ENCODE measurements at places on chromosomes 6 and 20.

DNA sequence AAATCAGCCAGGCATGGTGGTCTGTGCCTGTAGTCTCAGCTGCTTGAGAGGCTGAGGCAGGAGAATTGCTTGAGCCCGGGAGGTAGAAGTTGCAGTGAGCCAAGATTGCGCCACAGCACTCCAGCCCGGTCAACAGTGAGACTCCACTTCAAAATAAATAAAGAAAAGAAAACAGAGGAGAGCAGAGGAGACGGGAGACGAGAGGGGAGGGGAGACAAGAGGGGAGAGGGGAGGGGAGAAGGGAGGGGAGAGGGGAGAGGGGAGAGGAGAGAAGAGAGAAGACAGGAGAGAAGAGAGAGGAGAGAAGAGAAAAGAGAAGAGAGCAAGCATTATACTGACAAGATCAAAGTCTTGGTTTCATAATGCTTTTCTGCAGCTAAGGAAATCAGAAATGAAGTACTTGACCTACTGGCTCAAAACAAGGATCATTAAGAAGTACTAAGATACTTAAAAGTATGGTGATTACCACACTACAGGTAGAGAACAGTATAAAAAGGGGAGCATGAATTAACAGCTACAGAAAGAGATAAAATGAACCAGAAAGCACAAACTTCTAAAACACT, 30.5 kb downstream of the FAM8A1 start:
- DNase-seq = no peak

DNA sequence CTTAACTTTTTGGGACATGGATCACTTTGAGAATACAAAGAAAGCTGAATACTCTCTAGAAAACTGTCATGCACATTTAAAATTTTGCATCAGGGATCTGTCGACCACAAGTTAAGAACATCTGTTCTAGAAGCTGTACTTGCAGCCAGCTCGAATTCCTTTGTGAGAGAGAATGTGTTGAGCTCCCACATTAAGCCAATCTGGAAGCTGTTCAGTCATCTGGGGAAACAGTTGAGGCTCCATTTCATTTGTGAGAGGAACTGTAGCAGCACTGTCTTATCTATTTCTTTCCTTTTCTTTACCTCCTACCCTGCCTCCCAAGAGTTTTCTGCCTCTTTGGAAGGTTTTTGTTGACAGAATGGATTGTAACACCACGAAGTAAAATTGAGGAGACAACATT, 50.8 kb downstream of the KAT14 start:
- DNase-seq = no peak

- no peak for DNase-seq
Measured at GRCh38 chr6:13559251-13559650, 15.2 kb upstream of the SIRT5 start.

- DNase-seq = no peak
Measured at GRCh38 chr6:129555206-129555832, 154.7 kb downstream of the ARHGAP18 start.

GRCh38 chr6:43768506-43768860, 1.5 kb upstream of the VEGFA start:
- DNase-seq = no peak

GRCh38 chr6:6741264-6741663, 152.7 kb downstream of the LY86 start:
- no peak for DNase-seq

DNA sequence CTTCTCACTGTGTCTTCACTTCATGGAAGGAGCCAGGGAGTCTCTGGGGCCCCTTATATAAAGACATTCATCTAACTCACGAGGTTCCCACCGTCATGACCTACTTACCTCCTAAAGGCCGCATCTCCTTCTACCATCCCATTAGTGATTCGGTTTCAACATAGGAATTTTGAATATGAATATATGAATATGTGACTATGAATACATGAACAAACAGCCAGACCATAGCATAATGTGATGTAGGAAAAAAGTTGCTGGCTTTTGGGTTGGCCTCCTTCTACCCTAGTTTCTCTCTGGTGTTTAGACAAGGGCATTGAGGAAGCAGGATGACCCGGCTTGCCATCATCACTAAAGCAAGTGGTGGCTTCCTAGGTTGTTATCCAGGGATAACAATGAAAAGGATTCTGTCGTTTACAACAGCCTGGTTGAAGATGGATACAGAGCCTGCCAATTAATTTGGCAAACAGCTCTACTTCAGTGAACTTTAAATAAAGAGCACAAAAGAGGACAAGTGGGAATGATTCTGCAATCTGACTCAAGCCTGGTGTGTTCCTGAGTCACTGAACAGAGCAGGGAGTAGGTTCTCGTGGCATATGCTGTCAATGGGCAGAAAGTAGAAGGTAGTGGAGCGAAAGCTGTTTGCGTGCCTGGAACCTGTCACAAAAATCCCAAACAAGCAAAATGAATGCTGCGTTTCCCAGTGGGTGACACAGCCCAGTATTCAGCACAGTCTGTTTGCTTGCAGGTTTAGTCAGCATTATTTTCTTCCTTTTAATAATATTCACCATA, 44.0 kb upstream of the DOK5 start:
- DNase-seq = no peak

GRCh38 chr20:15059438-15059837, 722.0 kb upstream of the FLRT3 start:
- no peak for DNase-seq

All from activated effector memory CD4-positive, alpha-beta T cell treated with Interleukin-2 at 50 U/mL for 16 hours (primary cell).